ENCODE measurements at places on chromosomes 1 and 21.

GRCh38 chr1:235955777-235956176 is 89.1 kb upstream of the LYST start:
- DNase-seq = no peak

DNA sequence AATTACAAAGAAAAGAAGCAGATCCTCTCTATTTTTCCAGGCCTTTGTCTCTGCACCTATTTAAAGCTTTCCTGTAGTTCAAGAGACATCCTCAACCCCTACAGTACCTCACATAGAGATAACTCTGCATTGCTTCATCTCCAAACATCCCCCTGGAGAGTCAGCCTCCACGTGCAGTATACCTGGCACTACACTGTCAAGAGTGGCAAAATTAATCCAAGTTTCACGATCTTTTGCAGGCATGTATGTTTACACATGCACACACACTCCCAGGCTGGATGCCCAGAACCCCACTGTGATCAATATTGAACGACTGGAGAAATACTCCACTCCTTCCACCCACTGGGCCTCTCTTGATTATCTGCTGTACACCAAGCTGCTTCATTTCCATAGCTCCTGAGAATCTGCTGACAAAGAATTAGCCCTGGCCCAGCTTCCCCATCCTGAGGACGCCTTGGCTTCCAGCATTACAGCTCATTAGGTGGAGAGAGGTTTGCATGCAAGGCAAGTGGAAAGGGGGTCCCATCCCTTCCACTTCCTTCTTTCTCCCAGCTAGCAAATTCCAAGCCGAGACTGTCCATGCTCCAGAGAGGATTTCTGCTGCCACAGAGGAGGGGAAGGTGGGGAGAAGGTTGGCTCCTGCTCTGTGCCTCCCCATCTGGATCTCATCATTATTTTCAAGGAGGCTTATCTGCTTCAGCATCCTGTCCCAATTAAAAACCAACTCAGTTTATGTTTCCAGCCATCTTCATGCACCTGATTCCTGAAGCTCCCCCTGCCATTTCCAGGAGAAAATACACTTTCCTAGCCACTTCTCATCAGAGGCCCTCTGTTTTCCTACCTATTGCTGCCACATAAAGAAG is 66.5 kb upstream of the GOLT1A start:
- no peak for DNase-seq

- DNase-seq = no peak
Measured at GRCh38 chr1:30837653-30838052, 70.9 kb downstream of the SDC3 start.

DNA sequence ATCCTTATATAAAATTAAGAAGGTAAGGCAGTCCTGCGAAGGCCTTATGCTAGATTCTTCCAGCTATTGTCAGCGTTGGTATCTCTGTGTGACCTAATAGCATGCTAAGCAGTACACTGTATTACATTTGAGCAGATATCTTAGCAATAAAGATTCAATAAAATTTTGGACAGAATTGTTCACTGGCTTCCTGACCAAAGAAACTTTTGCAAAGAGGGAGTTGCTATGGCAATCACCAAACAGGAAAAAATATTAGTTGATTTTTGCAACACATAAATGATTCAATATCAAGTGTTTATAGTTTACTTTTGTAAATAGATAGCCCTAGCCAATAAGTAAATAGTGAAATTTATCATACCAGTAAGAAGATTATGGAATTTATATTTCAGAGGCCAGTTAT is 31.0 kb upstream of the PLEKHO1 start:
- no peak for DNase-seq

DNA sequence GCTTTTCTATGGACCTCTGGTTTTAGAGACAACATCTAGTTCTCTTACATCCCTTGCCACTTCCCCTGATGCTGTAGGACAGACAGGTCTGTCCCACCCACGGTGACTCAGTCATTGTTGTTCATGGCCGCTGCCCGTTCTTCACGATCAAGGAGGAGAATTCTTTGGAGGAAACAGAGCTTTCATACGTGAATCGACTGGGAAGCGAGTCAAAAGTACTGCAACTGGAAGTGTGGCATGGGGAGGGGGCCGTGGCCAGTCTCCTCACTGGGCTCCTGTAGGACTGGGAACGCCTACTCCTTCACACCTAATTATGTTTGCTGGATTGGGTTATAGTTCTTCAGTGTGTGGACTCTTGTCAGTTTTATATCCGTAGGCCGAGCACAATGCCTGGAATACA is 4.4 kb upstream of the SLC37A1 start:
- DNase-seq = no peak

DNA sequence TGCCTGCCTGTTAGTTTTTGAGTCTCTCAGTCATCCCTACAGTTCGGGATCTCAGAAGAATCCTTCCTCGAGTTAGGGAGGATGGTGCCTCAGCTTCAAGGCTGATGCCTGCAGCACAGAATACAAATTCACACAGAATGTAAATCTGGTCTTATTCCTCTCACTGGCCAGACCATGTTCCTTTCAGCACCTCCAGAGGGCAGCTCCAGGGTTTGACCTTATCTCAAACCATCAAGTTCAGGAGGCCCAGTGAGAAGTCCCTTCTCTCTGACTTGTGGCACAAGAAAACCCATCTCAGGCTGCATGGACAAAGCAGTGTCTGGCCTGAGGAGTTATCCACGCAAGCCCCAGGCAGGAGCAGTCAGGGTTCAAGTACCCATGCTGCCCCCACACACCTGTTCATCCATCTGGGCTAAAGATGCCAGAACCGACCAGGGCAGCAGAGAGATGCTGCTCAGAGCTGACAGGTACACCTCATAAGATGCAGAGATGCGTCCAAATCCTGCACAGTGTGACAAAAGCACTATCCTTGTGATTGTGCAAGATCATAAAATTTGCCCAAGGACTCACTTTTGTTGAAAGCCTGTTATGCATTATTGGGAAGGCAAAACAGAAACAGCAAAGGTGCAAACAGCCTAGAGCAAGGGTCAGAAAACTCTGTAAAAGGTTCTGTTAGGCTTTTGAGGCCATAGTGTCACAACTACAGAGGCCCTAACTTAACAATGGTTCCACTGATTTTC is 49.8 kb downstream of the BCAR3 start:
- no peak for DNase-seq

DNA sequence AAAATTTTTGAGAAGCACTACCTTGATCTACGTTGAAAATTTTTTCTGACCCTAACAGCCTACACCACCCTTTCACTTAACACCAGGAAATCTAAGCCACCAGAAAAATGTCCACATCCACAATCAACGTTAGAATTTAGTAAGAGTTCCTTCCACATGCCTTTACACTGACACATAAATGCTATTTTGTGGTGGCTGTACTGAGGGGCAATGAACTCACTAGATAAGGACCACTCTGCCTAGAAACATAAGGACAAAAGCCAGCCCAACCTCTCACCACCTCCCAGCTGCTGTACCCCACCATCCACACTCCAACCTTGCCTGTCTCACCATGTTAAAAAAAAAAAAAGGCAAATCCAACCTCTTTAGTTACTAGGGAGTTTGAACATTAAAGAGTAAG is 29.8 kb downstream of the PARP1 start:
- no peak for DNase-seq

DNA sequence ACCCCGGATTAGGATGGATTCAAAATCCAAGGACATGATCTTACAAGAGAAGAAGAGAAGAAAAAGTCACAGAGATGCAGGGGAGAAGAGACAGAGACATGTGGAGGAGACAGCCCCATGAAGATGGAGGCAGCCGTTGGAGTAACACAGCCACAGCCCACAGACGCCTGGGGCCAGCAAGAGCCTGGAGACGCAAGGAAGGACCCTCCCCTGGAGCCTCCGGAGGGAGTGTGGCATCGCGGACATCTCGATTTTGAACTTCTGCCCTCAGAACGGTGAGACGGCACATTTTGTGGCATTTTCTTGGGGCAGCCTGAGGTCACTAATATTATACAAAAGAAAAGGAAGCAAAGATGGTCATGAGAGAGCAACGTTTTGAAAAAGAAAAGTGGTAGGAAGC is 28.8 kb downstream of the ABCG1 start:
- no peak for DNase-seq

DNA sequence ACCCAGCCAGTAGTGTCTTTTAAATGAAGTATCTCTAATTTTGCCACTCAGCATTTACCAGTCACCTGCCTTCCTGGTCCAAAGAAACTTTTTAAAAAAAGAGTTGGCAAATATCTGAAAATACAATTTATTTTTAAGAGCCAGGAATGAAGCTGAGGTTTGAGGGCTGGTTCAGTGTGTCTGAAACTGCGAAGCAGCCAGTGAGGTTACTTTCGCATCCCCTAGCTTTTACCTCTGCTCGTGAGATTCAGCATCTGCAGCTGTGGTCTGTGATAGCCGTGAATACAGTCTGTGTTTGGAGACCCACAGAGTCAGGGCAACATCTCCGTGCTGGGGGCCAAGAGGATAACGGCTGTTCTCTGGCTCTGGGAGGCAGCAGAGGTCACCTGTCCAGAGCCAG is 21.3 kb upstream of the KCNAB2 start:
- DNase-seq = no peak

DNA sequence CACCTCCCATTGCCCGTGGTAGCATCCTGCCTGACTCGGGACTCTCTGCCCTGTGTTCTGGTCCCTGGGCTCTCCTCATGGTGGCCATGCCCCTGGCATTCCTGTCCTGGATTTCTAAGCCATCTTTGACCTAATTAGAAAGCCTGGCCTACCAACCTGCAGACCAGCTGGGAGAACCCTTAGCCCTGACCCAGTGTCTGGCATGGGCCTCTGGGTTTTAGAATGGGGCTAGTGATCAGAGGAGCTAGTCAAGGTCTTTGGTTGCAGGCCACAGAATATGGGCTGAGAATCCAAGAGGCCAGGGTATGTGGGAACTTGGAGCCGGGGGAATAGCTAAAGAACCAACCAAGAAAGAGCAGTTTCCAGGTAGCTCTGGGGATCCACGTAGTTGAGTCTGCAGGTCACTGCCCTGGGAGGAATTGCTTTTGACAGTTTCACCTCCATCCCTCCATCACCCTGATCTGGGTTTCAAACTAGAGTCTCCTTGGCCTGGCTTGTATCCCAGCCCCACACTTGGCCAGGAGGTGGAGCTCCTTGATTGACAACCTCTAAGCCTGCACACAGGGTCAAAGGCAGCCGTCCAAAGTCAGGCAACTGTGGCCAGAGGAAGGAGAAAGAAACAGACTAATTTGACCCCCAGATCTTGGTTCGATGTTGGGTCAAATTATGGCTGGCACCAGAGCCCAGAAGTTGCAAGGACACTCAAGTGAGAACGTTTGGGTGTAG is 54.7 kb upstream of the ABCG1 start:
- DNase-seq = peak; percentile 76

DNA sequence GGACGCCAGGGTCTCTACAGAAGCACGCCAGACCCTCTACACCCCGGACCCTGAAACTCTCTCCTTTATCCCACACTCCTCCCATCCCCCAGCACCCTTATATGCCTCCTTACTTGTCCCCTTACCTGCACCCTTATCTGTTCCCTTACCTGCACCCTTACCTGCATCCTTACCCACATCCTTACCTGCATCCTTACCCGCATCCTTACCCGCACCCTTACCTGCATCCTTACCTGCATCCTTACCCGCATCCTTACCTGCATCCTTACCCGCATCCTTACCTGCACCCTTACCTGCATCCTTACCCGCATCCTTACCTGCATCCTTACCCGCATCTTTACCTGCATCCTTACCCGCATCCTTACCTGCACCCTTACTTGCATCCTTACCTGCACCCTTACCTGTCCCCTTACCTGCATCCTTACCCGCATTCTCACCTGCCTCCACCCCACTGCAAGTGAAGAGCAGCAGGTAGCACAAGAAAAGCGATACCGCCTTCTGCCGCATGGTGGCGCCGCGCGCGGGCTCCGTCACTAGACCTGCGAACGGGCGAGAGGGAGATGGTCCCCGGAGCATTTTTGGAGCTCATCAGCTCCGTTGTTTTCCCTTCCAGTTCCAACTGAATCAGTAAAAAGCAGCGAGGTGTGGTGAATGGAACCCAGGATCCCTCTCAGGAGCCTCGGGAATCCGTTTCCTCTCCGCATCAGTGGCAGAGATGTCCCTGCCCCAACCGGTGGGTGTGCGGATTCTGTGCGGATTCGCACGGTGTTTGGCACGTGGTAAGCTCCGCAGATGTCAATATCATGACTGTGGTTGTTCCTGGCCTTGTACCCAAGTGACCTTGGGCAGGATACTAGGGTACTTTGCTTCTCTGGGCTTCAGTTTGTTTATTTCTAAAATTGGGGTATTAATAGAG is 2.9 kb downstream of the IFI6 start:
- peak; percentile 91 for DNase-seq

GRCh38 chr1:81760477-81761097 is 40.1 kb upstream of the ADGRL2 start:
- no peak for DNase-seq

GRCh38 chr1:177106614-177107365 is 57.7 kb downstream of the ASTN1 start:
- DNase-seq = no peak
